ENCODE measurements at places on chromosomes 3 and 15.

DNA sequence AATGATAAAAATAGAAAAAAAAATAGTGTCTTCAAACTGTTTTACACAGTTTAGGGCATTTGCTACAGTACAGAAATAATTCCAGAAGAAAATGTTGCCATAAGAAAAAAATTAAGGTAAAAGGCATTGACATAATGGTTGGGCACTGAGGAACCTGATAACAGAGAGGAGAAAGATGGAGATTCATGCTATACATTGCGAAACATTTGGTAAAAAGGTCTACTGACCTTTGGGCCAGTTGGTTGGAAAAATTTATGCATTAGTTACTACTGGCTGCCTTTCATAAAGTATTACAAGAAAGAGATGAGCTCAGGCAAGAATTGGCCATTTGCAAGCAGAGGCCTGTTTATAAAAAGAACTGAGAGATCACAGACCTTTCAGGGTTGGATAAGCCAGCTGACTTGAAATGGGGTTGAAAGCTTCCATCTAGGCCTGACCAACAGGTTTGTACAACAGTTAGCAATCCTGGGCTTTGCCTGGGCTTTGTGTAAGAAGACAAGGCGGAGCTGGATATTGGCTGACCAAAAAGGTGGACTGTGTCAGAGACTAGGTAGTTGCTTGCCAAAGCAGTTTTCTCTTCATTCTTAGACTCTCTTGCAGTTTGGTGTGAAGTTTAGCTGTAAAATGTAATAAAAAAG is 166.6 kb upstream of the MCTP2 start:
- no peak for DNase-seq

GRCh38 chr3:197540961-197541377 is 14.8 kb downstream of the BDH1 start:
- DNase-seq = no peak

DNA sequence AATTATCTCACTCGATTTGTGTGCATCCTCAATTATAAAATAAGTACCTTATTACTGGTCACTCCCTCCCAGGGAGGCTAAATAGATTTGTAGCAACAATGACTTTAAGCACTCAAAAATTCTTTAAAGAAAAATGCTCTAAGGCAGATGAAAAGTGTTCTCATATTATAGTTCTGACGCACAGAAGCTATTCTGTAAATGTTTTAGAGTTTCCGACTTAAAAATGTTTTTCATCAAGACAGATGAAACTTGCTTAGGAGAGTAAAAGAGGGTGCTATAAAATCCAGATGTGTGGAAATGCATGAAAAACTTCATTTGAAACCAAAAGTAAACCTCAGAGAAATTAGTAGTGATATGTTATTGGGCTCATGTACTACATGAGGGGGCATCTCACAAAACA is 398.4 kb upstream of the KCNMB2 start:
- no peak for DNase-seq

- no peak for DNase-seq
These were observed 292.3 kb downstream of the KBTBD8 start for GRCh38 chr3:67290438-67290837.

DNA sequence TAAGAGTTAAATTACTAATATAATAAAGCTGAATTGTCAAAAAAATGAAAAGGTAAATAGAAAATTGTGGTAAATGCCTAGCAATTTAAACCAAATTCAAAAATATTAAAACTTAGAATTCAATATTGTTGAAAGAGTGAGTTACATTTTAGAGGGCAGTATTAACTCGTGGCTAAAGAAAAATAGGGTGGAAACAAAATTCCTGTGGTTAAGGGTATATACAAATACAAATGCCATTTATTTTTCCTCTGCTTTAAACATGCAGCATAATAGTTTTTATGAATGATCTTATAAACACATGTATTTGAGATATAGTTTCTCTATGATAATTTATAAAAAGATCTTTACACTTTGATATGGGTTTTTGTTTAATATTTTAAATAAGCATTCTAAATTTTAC is 79.0 kb downstream of the NEDD4 start:
- no peak for DNase-seq

GRCh38 chr3:8497582-8497981 is 4.0 kb upstream of the LMCD1 start:
- DNase-seq = no peak

GRCh38 chr15:85541744-85542143 is 161.3 kb downstream of the AKAP13 start:
- no peak for DNase-seq

GRCh38 chr3:78893161-78893560 is 874.6 kb downstream of the ROBO1 start:
- DNase-seq = no peak
